ENCODE measurements at places on chromosomes 7 and 10.

GRCh38 chr10:130929422-130930325, 381.8 kb downstream of the TCERG1L start:
- DNase-seq: no peak

- DNase-seq: no peak
Measured at GRCh38 chr10:100534726-100535125, 1.0 kb upstream of the HIF1AN start.

GRCh38 chr7:66296-66695, 126.1 kb upstream of the FAM20C start:
- no peak for DNase-seq

GRCh38 chr7:564176-564865, 44.7 kb upstream of the PDGFA start:
- no peak for DNase-seq

DNA sequence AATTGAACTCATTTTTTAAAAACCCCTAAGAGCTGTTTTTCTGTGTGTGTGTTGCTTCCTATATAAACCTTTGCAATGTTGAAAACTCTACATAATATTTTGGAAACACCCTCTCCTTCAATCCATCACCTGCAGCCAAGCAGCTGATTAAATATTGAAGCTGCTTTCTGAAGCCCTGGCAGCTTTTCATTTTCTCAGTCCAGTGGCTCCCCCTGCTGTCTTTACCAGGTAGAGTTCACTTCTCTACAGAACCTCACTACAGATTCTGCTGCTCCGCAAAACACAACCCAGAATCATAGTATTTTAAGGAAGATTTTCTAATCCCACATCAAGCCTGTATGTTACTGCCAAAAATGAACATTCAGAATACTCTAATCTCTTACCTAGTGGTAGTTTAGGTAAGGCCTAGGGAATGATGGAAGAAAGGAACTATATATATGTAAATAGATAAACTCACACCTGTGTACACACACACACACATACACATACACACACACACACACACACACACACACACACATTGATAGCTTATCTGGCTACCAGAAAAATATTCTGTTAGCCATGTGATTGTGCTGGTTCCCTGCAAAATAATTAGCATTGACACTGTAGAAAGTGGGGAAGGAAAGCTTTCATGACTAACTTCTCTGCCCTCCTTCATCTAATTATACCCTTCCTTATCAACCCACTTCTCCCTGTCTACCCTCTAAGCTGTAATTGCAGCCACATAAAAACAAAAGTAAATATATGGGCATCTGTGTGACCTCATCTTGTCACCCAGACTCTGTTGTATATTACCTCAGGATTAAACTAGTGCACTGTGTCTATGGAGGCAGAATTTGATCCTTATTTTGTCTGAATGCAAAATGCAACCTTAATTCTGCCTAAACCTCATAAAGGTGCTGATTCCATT, 229.5 kb upstream of the FZD1 start:
- DNase-seq: no peak

DNA sequence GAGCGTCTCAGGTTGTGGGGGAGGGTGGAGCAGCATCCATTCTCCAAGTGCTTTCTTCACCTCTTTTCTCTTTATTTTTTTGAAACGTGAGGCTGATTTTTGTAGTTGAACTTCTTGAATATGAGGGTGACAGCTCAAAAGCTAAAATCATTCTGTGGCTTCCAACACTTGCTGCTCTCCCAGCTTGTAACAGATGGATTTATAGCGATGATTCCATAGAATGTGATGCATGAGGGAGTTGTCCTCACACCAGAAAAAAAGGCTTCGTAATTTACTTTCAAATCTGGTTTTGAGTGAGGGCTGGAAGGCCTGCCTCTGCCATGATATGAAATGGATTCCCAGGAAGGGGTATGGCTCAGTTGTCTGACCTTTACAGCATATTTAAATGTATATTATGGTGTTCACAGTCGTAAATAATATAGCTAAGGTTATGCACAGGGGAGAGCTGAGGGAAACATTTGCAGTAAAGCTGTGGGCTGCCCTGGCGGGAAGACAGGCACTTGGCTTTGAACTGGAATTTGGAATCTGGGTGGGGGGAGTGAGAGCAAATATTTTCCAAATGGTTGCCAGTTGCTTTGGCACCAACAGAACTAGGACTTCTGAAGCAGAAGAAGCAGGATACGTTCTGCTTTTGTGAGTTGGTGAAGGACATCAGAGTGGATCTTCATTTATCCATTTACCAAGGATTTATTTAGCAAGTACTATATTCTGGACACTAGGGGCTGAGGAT, 166.7 kb downstream of the SORCS3 start:
- DNase-seq: no peak

- no peak for DNase-seq
Measured at GRCh38 chr7:73995330-73995729, 32.6 kb upstream of the ELN start.

DNA sequence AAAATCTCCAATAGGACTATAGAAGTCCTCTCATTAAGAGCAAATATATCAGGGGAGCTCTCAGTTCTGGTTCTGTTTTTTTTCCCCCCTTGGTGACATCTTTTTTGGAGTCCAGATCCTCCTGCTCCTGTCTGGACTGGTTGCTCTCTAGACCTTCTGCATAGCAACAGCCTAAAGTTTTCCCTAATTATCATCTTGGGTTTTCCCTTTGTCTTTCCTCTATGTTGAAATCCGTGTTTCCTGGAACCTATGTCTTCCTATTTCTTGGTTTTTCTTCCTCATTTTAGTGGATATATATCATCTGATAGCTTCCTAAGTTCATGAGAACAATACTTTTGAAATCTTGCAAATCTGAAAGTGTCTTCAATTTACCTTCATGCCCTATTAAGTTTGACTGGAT, 29.7 kb upstream of the MTERF1 start:
- no peak for DNase-seq

GRCh38 chr10:1631282-1631681, 106.0 kb downstream of the ADARB2 start:
- DNase-seq: no peak

GRCh38 chr10:23078114-23078513, 17.3 kb upstream of the MSRB2 start:
- no peak for DNase-seq

GRCh38 chr10:22666287-22667092, 47.9 kb downstream of the PIP4K2A start:
- DNase-seq: no peak

GRCh38 chr10:86642021-86642420, 12.3 kb upstream of the OPN4 start:
- DNase-seq: no peak

DNA sequence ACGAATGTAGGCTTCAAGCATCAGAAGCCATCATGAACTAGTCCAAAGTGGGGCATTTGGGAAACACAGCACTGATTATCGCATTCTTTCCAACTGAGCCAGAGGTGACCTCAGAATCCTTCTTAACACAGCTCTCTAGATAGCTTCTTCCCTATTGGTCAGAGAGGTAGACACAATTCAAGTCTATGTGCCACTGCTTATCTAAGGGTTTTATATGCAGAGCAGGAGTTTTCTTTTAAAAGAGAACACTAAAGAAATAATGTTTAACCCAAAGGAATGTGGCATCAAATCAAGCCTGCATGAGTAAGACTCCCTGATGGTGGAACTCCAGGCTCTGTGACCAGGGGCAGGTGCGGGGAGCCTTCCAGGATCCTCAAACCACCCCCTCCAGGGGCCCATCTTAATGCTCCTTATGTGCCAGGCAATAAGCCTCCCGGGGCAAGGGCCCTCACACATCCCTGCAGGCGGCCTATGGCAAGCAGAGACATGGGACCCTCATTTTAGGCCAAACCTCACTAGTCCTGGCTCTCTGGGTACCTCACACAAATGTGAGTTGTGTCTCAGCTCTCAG, 13.8 kb downstream of the HSPA12A start:
- no peak for DNase-seq

- no peak for DNase-seq
Measured at GRCh38 chr10:95480102-95480900, 80.9 kb downstream of the SORBS1 start.

DNA sequence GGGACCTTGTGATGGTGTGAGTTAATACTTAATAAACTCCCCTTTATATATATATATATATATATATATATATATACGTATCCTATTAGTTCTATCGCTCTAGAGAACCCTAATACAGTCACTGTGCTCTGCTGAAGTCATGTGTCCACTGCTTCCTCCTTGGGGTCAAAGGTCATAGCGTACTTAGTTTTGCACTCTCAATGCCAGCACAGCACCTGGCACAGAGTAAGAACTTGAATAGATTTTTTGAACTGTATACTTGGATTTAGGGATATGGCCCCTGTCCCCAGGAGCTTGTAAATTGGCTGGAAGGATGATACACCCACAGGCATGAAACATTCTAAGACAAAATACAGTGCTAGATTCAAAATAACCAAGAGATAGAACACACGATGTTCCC, 58.9 kb upstream of the PLXNA4 start:
- DNase-seq: no peak

DNA sequence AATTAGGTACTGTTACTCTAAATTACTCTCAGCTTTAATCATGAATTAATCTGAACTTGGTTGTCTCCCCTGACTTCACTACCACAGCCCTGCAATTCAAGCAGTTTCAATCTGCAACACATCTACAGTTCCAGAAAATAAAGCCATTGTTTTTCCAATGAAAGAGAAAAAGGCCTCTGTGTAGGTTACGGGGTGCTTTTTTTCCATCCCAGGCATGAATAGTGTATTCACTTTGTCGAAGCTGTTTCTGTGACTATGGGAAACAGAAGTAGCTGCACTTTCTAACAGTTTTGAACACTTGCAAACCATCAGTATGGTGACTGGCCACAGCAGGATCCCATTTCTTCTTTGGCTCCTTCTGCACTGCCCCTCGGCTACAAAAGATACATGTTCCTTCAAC, 460.2 kb downstream of the GRM8 start:
- no peak for DNase-seq

- DNase-seq: no peak
Measured at GRCh38 chr10:123429706-123430221, 236.4 kb upstream of the GPR26 start.

DNA sequence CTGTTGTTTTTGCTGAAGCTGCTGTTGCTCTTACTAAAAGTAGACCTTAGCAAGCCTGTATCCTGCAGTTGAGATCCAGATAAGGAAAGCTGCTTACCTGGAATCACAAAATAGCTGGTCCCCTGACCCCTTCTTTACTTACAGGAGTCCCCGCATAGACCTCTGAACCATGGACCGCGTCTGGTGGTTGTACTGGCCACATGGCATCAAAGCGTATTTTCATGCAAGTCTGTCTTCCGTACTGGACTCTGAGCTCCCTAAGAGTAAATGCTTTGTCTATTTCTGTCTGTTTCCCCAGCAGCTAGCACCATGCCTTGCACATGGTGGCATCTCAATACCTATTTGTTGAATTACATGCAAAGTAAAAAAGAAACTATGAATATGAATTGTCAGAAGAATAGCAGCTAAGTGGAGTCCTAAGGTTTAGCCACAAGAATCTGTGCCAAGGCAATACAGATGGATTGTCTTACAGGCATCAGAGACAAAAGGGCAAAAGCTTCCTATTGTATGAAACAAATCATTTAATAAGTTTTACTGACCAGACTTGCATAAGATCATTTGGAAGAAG, 159.2 kb downstream of the PAXIP1 start:
- no peak for DNase-seq

GRCh38 chr7:155804431-155804831, 7.8 kb downstream of the SHH start:
- no peak for DNase-seq

DNA sequence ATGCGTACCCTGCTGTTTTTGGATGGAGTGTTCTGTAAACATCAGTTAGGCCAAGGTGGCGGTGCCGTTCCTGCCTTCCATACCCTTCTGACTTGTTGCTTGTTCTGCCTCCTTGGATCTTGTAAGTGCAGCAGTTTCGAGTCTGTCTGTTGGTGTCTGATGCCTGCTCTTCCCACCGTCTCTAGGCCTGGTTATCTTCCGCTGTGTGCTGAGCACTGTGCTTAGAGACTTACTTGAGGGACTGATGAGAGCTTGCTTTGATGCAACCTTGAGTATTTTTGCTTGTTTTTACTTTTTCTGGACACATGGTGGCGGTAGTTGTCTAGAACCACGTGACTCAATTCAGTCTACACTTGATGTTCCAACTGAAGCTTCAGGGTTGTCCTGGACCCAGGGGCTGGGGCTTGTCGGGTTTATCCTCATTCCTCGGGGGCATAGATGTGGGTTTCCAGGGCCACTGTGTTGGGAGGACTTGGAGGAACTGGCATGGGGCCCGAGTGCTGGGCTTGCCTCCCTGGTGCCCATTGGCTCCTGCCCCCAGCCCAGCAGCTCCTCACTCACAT, 14.4 kb upstream of the SPRN start:
- no peak for DNase-seq

- no peak for DNase-seq
Measured at GRCh38 chr7:128681794-128682537, 9.9 kb downstream of the GARIN1A start.

DNA sequence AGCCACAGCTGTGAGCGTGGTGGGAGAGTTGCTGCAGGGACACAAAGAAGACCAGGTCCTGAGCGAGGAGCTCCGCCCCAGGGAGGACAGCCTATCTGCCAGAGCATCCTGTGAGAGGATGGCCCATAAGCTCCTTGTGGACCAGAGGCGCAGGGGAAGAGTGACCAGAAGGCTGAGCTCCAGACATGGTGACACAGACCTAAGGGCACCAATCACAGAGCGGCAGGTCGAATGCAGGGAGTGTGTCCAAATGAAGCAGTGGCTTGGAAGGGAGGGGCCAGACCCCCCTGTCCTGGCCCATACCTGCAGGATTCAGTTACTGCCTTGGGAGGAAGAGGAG, 135.8 kb upstream of the TMEM72 start:
- DNase-seq: no peak

DNA sequence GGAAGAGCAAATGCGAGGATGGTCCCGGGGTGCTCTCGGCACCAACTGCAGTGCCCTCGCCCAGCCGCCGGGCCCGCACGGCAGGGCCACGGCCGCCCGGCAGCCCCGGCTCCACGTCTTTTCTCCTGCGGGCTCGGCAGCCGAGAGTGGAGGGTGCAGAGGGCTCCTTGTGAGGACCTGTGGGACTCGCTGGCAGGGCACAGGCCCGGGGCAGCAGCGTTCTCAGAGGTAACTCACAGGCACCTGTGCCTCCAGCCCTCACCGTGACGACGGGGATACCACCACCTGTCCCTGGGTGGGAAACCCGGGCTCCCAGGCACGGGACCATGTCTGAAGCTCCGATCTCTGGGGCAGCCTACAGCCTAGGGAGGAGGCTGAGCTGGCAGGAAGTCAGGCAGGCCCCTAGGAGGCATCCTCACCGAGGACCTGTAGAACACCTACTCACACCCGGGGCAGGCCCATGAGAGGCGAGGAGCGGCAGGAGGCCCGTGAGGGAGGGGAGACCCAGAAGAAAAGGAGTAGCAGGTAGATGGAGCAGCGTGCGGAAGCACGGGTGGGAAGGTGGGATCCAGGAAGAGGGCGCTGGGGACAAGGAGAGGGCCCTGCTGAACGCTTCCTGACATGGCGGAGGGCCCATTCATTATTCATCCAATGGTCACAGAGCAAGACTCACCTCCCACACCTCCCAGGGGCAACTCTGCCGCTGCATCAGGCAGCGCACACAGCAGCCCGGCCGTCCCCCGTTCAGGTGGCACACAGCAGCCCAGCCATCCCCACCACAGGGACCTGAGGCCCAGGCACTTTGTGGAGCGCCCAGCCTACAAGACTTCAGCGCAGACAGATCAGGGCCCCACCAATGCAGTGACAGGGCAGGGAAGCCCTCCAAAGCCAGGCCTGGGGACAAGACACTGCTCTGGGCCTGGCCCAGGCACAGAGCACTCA, 244.9 kb downstream of the MAD1L1 start:
- no peak for DNase-seq

Measured in activated CD8-positive, alpha-beta memory T cell treated with anti-CD3 and anti-CD28 coated beads for 48 hours (primary cell).